Nucleus accumbens (tissue), 56 donors: ENCODE measurements at places on chromosomes 2 and 18.

GRCh38 chr2:186691900-186692299, 2.0 kb upstream of the FAM171B start:
- DNase-seq: no peak

GRCh38 chr2:218371983-218372350, 10.1 kb upstream of the SLC11A1 start:
- no peak for DNase-seq

- DNase-seq: no peak
These were observed 89.8 kb downstream of the PRPF40A start for GRCh38 chr2:152627351-152627957.

- no peak for DNase-seq
These were observed 171.0 kb downstream of the AFF3 start for GRCh38 chr2:99971326-99971900.
